Astrocyte of the spinal cord (primary cell): ENCODE measurements at places on chromosomes 5 and 9.

DNA sequence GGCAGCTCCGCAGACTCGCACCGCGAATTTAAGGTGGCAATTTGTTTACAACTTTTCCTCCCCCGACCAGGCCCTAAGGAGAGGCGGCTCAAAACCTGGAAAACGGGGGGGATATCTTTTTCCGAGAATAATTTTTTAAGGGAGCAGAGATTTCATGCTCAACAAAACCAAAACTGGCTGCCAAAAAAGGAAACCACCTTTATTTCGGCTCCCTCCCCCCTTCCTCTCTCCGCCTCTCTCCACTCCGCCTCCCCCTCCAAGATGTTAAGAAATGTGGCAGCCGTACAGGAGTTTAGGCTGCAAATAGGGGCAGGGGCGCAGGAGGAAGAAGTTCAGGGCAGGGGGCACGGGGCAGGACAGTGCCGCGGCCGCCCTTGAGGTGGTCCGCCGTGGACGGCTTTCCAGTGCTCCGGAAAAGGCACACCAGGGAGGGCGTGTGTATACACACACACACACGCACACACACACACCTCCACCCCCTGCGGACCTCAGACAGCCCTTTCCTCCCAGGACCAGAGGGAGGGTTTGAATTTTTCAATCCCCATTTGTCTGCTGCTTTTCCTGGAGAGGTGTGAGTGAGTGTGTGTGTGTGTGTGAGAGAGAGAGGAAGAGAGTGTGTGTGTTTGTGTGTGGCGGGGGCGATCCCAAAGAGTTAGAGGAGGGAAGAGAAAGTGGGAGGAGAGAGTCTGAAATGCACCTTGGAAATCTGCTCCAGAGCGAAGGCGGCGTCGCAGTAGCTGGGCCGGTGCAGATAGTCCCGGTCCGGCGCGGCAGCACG lies 9.1 kb downstream of the PTCH1 start:
- DNase-seq = peak; percentile 79

DNA sequence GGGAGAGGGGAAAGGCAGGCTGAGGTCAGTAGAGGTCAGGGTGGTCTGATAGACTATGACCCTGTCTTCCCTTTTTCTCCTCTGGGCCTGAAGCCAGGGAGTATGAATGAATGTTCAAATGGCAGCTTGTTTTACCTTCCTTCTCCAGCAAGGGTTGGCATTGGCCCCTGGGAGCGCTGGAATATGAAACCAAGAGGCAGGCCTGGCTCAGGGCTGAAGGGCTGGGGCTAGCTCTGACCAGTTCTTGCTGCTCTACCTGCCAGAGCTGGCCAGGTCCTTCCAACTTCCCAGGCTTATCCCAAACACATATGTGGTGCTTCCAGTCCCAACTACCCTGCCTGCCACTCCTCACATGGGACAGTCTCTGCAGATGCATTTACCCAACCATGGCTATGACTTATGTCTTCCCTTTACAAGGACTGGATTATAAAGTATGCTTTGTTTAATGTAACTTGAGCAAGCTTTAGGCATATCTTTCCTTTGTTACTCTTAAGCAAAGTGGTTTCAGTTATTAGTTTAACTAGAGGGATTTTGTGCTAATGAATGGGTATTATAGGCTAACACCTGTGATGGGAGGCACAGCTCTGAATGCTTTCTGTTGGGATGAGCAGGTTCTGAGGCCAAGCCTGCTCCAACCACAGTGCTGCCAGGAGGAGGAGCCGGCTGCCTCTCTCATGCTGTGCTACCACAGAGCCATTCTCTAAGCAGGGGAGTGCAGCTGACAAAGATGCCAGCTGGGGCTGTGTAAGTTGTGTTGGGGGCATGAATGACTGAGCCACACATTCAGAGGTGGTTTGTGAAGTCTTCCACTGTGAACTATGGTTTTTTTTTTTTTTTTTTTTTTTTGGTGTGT lies 6.1 kb downstream of the CCNI2 start:
- DNase-seq = no peak

DNA sequence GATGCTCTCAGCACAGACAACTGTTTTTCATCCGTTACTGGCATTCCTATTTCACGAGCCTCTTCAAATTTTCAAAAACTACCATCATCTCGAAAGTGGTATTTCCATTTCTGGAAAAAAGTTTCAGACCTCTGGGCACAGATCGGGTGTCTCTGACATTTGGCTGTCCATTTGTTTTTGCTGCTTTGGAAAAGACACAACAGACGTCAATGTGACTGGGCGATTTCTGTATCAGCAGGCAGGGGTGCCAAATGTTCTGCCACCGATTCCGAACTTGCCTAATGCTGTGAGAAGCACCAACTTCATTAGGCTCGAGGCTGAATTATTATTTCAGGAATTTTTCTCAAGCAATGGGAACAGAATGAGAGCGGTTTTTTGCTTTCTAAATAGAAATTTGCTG lies 105.6 kb downstream of the ARSB start:
- DNase-seq = no peak

DNA sequence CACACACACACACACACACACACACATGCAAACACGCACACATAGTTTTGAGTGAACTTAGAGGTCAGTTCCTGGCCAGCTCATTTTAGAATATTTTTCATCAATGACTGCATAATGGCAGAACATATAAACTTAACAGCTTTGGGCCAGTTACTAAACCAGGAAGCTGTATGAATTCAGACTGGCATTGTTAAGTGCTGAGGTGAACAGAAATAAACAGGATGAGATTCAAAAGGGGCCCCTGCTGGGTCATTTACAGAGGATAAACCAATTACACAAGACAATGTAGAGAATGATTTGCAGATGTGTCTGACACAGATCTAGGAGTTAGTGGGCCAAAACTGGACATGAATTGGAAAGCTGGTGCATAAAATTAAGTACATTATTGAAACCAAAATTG lies 44.6 kb downstream of the MARCHF11 start:
- peak; percentile 27 for DNase-seq

DNA sequence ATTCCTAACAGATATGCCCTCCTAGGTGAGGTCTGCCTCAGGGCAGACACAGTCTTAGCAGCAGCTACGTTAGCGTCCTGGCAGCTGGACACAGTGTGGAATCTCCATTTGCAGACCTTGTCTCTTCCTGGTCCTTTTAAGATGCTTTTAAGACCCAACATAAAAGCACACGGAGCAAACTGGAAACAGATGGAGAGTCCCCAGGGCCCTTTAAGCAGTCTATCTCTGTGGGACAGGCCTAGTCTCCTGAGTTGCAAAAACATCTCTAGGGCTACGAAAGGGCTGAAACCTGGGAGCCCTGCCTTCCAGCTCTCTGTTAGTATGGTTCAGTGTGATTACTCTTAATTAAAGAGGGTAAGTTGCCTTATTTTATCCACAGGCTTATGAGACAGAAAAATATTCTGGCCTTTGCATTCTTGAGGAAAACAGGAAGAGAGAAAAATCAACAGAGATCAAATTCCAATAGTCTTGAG lies 66.0 kb upstream of the GNA14 start:
- DNase-seq = peak; percentile 60

- DNase-seq = no peak
Observed at GRCh38 chr5:80904533-80905187, 55.5 kb upstream of the RASGRF2 start.
